Neuronal stem cell (in vitro differentiated cells): ENCODE measurements at places on chromosomes 6 and 20.
A peak's percentile ranks its signal among the peaks of the same experiment; 100 is the strongest.

- DNase-seq: no peak
These were observed 121.5 kb upstream of the ARG1 start for GRCh38 chr6:131451321-131452144.

GRCh38 chr6:21997119-21998037 lies 299.5 kb downstream of the PRL start:
- no peak for DNase-seq

DNA sequence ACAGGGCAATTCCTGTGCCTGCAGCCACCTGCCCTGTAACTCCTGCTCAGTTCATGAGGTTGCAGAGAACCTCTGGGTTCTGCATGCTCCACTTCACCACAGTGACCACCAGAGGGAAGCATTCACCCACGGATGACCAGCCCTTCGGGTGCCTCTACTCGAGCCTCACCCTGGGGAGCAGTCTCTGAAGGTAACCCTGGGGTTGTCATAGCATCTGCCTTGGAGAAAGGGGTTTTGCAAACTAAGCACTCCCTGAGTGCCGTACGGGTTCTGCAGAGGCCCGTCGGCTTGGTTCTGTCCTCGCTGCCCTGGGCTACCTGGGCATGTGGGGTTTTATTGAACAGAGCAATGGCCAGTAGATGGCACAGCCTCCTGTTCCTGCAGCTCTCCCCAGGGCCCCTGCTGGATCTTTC lies 10.2 kb upstream of the CST5 start:
- peak; percentile 43 for DNase-seq

- no peak for DNase-seq
These were observed 124.6 kb downstream of the PHF3 start for GRCh38 chr6:63760199-63760598.

DNA sequence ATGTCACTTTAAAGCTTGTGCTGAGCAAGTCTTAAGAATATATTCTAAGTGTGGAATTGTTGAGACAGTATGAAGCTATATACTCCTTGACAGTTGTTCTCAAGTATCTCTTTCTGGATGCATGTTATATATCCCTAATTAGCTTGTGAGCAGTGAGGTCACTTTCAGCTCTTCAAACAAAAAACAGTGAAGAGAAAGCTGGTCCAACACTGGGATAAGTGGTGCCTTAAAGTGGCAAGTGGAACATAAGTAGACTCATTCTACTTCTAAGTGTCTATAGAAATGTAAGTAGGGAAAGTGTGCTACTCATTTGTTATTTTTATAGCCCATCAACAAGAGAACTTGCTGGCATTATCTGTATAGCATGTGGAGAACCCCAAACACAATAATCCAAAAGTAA lies 133.1 kb upstream of the BACH2 start:
- no peak for DNase-seq

DNA sequence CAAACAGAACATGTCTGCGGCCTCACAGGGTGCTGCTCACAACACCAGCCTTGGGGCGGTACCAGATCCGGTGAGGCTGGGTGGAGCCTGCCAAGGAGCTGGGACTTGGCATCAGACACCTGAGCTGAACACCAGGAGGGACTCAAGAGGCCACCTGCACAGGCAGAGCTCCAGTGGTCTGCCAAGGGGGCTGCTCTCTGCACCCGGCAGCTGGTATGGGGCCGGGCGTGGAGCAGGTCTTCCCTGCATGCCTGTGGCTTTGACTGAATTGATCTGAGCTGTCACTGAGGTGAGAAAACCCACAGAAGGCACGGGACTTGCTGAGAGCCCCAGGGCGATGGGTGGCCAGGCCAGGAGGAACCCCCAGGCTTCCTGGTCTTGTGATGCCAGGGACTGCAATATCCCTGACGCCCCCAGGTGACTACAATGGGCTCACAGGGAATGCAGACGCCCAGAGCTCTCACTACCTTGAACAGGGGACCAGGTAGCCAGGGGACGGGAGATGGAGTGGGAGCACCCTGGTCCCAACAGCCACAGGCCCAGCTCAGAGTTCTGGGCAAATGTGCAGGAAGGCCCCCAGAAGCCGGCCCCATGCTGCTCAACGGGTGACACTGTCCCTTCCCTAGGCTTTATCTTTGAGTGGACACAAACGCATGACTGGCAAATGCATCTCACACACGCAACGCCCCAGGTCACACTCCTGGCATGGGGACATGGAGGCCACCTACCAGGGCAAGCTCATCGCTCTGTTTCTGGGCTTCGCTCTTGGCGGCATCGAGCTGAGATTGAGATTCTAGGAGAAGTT lies 48.2 kb downstream of the DSTN start:
- DNase-seq: no peak

DNA sequence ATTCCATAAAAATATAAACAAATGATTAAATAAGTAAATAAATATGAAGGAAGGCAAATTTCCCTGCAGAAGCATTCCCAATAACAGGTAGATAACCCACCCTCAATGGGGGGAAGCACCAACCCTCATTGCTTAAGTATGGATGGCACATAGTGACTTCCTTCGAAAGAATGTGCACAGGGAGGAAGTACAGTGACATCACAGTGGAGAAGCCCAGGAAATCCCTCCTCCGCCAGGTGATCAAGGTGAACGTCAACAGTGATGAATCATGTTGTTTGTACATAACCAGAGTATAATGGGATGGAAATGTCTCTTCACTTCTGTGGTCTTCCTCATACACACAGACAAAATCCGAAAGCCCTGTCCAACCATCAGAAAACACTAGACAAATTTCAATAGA lies 267.9 kb downstream of the THBS2 start:
- no peak for DNase-seq

DNA sequence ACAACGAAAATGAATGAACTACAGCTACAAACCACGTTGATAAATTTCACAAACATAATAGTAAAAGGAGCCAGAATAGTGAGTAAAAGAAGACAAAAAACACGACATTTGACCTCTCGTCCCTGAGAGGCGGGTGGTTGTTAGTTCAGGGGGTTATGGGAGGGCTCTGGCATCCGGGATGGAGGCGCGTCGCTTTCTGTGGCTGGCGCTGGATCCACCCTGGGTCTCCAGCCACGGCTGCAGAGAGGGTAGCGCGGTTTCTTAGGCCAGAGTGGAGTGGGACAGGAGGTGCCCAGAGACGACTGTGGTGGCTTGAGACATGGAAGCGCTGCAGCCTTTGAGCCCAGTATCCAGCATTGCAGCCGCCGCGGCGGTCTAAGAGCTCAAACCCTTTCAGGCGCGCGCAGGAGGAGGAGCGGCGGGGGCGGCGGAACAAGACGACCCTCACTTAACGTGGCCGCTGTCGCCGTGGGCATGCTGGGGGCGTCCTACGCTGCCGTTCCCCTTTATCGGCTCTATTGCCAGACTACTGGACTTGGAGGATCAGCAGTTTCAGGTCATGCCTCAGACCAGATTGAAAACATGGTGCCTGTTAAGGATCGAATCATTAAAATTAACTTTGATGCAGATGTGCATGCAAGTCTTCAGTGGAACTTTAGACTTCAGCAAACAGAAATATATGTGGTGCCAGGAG lies 3.7 kb upstream of the ZSCAN23 start:
- peak; percentile 44 for DNase-seq

- no peak for DNase-seq
These were observed 17.9 kb downstream of the TAF4 start for GRCh38 chr20:62047666-62048345.
